ENCODE measurements at places on chromosomes 6 and 20.

DNA sequence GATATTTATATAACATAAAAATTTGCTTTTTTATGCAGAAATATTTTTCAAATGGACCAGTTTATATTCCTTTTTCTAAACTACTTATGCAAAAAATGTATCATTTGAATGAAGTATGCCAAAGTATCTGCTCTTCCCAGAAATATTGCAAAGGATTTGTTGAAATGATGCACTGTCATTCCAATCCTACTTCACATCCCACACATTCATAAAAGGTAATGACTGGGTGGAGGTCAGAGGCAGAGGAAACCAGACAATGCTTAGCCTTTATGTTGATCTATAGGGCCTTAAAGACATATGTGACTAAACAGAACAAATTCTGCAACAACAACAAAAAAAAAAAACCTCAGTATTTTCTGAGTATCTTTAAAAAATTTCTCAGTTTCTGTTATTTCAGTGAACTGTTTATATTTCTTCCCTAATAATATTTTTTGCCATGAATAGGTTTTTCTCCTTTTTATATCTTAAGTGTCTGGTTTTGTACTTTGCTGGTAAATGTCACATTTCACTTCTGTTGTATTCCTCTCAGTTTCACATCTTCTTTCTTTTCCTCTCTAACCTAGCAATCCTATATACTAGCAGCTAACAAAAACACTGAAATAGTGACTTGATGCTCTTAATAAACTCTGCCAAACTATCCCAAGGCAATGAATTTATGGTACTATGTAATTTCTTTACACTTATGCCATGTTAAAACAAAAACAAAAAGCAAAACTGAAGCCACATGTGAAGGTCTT is 374.1 kb downstream of the BCKDHB start:
- no peak for DNase-seq

DNA sequence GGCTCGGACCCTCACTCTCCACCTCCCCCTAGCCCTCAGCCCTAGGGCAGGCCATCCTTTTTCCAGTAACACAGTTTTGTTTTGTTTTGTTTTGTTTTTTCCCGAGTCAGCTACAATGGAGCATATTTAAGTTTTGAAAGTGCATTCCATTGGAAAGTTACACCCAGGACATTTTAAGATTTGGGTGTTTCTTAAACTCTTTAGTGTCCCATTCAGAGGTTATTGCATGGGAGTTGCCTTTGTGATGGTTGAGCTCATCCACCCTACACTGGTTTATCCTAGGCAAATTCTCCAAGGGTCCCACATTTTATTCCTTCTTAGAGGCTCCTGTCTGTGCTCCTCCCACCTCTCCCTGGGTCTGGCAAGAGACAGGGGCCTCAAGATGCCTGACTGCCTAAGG is 58.9 kb downstream of the THBS2 start:
- no peak for DNase-seq

DNA sequence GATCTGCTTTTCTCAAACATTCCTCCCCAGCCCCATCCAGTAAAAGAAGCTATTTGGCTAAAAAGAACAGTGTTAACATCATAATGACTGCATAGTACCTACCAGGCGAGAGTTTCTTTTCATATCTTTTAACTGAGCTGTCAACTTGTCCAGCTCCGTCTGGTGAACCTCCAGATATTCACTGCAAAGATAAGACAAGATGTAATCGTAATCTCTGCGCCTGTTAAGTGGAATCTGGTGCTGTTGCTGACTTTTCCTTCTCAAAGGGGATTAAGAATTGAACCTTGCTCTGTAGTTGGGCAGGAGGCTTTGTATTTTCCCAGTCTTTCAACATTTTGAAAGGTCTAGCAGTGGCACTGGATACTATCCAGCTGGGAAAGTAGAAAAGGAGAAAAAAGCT is 63.0 kb downstream of the RIPOR2 start:
- DNase-seq: no peak

GRCh38 chr20:51570739-51571459 is 28.4 kb upstream of the NFATC2 start:
- DNase-seq: no peak

DNA sequence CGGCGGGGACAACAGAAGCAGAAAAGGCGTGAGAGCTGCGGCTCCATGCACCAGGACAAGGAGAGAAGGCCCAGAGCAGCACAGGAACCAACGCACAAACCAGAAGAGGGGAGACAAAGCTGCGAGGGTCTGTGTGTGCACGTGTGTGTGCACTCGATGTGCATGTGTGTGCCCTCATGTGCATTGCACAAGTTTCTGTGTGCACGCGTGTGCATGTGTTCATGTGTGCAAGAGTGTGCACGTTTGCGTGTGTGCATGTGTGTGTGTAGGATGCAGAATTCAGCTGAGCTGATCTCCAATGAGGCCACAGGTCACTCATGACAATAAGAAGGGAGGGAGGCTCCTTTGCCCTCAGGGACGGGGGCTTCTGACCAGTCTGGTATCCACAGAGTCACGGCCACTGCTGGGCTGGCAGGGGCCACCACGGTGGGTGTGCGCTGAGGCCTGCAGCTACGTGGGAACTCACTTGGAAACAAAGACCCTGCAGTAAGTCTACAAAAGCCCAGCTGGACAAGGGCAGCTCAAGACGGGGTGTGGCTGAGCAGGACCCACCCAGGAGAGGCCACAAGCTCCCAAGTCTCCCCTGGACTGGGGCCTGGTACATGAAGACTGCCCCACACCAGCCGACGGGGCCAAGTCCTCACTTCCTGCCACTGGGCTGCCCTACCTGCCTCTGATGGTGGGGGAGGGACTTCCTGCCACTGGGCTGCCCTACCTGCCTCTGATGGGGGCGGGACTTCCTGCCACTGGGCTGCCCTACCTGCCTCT is 48.1 kb upstream of the CHRNA4 start:
- DNase-seq: no peak

DNA sequence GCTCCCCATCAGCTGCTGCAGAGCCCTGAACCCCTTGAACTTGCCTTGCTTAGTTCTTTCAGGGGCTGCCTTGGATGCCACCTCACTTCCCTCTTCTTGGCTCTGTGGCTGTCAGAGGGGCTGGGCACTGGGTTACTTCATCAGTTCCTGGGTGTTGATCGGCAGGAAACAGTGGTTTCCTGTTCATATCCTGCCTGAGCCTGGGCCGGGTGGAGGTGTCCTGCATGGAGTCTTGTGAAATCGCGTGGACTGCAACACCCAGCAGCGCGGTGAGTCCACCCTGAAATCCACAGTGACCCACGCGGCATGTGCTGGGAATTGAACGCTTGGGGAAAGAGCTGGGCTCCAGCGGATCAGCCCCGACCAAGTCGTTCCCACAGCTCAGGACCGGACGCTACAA is 97.5 kb downstream of the CDH26 start:
- DNase-seq: peak; percentile 98

DNA sequence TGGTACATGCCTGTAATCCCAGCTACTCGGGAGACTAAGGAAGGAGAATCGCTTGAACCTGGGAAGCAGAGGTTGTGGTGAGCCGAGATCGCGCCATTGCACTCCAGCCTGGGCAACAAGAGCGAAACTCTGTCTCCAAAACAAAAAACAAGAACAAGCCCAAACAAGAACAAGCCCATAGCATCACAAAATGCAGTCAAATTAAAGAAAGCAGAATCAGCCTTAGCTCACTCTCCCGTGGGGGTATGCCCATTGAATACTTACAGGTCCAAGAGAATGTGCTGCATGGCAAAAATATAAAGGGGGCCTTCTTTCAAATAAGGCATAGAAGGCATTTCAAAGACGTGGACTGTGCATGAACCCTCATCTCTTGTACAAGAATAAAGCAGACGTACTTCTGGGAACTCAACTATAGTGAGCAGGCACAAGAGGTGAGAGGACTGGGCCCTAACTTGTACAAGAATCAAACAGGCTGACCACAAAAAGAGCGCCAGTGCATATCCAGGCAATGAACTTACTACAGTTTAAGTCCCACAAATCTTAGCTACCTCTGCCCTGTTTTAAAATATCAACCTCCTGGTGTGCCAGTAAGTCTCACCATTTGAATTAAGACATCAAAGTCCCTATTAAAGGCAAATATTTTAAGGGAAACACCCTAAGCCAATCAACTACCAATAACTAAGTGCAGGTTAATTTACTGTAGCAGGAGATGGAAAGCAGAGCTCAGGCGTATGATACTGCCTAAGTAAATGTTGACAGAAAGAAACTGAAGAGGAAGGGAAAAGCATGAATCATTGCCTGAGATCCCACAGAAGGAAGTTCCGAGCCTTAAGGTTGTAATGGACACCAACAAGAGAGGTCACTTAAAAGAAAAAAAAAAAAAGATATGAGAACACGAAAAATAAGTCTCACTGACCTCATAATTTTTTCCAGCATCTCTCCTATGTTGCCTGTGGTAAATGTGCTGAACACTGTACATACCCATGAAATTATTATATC is 37.4 kb downstream of the TOMM6 start:
- DNase-seq: no peak

DNA sequence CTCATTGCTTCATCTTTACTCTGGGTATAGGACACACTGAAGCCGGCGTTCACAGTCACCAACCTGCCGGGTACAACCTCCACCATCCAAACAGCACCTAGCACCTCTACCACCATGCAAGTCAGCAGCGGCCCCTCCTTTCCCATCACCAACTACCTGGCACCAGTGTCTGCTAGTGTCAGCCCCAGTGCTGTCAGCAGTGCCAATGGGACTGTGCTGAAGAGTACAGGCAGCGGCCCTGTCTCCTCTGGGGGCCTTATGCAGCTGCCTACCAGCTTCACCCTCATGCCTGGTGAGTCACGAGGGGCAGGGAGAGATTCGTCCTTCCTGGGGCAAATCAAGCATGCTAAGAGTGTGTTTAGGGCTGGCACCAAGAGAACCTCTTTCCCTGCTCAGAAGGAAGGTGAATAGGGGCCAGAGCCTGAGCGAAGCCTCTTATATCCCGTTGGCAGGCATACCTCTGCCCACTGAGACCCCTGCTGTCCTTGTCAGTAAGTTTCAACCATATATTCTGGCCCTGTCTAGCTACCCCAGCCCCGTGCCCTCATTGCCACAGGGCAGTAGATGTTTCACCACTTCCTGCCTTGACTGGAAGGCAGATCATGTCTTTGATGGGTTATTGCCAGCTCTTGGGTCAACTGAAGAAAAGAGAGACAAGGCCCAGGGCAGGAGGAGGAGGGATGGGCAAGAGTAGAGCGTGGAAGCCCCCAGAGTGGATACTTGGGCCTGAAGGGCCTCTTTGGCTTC is 4.8 kb downstream of the SRF start:
- DNase-seq: no peak

DNA sequence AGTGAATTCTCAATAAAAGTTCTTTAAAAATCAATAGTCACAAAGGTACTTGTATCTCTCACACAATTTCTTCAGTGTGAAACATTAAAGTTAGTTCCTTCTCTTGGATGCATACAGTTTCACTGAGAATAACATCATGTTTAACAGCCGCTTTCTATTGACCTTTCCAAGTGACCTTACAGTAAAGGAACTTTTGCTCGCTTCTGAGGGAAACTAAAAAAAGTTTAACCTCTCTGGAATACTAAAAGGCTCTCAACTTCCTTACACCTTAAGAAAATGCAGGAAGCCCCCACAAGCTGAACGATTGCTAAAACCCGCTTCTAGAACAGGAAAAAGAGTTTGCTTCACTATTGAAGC is 1.3 kb downstream of the RRAGD start:
- DNase-seq: peak; percentile 31

DNA sequence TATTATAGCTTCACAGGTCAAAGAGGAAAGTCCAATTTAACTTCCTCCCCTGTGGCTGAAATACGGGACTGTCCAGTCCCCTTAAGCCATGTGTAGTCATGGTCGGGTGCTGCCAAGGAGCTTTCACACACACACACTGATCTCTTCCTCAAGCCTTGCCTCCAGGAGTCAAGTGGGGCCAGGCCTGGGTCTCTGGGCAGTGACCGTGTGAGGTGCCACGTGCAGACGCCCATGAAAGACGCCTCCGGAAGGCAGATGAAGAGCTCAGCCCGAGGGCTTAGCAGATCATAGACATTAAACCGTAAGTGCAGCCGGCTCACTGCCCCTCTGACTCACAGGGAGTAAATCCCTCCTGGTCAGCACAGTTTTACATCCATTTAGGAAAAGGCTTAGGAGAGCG is 4.2 kb downstream of the GABRR2 start:
- DNase-seq: no peak

- peak; percentile 91 for DNase-seq
Measured at GRCh38 chr6:73585566-73586415, 65.0 kb upstream of the EEF1A1 start.

- no peak for DNase-seq
Measured at GRCh38 chr6:4723383-4723782, 52.8 kb upstream of the CDYL start.

Data from Kasumi-1 (cell line).